ENCODE measurements at places on chromosomes 2 and 18. TPM values are rescaled to one million over a fixed set of nuclear protein-coding genes. Genes with fewer than 3 reads are reported as not detected.

MARCHF7 gene
- total RNA-seq: 81.9 TPM

CREG2 gene
- 1.3 TPM for total RNA-seq

IGFBP5 gene
- 14.8 TPM for total RNA-seq

DNA sequence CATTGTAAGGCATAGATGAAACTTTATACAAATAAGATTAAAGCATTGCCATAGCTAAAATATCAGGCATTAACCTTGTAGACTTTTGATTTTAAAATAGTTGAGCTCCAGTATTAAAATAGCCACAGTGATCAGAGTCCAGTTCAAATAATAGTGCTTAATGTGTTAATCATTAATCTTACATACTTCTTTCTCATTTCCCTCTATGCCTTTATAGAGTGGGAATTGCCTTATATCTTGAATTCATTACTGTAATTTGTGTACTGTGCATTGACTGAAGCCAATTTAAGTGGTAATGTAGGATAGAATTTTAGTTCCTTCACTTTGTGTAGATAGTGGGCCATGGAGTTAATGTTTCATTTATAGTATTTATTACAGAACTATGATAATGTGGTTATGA, 549.2 kb upstream of the VWC2L start:
- no peaks in the 10 kb centered on the region for H3K36me3 ChIP-seq
- H3K4me3 ChIP-seq: no peak overlapping the region
- H3K27me3 ChIP-seq: no peaks in the 10 kb centered on the region
- no peak for DNase-seq
- H3K4me1 ChIP-seq: no peaks in the 10 kb centered on the region

- no peaks in the 10 kb centered on the region for H3K27me3 ChIP-seq
- no peak overlapping the region for H3K4me3 ChIP-seq
- no peaks in the 10 kb centered on the region for H3K36me3 ChIP-seq
- H3K27ac ChIP-seq: no peak overlapping the region
Observed at GRCh38 chr2:219748671-219749570, 121.5 kb downstream of the SLC4A3 start.

DNA sequence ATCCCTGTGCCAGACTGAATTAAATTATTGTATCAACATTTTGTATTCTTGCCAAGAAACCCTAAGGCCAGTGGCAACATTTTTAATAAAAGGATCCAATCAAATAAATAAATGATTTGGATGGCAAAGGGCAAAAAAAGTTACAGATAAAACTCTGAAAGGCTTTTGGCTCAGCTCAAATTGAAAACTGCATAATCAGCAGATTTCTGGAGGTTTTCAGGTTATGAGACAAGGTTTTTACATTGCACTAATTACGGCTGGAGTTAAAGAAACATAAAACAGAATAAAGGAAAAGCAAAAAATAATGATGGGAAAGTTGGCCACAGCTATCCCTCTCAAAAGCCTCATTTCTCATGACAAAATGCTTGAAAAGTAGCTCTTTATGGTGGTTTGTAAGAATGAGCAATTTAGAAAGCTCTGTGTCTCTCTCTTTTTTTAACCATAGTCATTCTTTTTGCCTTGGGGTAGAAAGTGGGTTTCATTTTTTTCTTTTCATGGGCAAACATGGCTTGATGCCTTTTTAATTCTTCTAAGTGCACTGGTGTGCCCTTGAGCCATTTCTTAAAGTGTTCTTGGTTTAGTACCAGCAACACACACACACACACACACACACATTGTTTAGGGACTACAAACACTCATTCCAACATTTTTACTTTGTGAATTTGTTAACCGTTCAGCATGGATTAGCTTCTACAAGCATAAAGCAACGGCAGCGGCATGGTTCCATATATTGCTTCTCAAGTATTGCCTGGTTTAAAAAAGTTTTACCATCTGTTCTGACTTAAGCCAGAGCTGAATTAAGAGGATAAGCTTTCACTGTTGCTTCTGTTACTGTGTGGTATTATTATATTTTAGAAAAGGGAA, 747.1 kb upstream of the FSHR start:
- H3K27me3 ChIP-seq: no peaks in the 10 kb centered on the region
- no peak overlapping the region for H3K27ac ChIP-seq
- no peak for DNase-seq
- H3K4me3 ChIP-seq: no peak overlapping the region

DNA sequence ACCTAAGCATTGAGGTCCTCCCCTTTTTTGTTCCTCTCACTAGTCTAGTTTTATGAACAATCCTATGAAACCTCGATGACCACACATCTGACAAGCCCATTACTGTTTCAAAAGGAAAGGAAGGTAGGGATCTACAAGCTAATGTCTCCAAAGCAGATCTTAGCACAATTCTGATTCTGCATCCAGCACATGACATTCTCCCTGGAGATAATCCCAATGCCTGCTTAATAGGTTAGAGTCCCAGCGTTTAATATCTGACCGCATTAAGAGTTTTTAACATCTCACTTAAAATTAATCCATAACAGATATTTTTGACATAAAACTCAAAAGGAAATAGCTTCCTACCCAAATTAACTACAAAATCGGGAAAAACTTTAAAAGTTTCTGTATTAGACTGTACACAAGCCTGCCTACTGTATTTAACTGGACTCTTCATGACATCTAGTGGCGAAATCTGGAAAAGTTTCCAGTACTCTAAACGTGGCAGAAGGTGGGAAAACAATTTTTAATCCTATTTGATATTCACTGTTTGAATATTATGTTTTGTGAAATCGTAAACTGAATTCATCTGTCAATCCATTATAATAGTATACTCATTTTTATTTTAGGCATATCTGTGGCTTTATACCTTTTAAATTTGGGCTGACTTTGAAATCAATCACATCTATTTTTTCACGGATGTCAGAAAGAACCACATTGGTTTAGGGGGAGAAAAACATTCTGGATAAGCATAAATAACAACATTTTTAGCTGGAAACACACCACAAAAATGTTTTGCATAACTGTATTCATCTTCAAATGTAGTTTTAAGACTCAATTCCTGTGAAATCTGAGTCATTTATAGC, 62.4 kb downstream of the TXNL1 start:
- no peaks in the 10 kb centered on the region for H3K4me1 ChIP-seq
- no peaks in the 10 kb centered on the region for H3K27me3 ChIP-seq
- peak; percentile 40 for DNase-seq
- H3K27ac ChIP-seq: no peak overlapping the region
- H3K4me3 ChIP-seq: no peak overlapping the region

DNA sequence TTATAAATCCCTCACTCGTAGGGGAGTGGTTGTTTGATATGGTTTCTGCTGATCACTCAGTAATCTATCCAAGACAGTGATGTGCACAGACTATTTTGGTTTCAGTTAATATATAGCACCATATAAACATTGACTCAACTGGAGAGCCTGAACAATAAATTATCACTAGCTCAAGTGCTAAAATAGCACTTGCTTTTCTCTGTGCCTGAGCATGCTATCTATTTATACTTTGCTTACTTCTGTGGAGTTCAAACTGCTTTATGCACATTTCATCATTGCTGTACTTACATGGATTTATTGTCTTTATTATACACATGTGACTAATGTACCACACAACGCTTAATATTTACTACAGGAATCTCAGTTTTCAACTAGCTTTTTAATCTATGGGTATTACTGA, 133.6 kb downstream of the BCL2 start:
- no peak for DNase-seq
- H3K4me3 ChIP-seq: no peak overlapping the region
- peaks cover 30% of the 10 kb centered on the region for H3K27me3 ChIP-seq
- H3K27ac ChIP-seq: peak overlapping the region; percentile 45
- peaks cover 13% of the 10 kb centered on the region for H3K4me1 ChIP-seq

DNA sequence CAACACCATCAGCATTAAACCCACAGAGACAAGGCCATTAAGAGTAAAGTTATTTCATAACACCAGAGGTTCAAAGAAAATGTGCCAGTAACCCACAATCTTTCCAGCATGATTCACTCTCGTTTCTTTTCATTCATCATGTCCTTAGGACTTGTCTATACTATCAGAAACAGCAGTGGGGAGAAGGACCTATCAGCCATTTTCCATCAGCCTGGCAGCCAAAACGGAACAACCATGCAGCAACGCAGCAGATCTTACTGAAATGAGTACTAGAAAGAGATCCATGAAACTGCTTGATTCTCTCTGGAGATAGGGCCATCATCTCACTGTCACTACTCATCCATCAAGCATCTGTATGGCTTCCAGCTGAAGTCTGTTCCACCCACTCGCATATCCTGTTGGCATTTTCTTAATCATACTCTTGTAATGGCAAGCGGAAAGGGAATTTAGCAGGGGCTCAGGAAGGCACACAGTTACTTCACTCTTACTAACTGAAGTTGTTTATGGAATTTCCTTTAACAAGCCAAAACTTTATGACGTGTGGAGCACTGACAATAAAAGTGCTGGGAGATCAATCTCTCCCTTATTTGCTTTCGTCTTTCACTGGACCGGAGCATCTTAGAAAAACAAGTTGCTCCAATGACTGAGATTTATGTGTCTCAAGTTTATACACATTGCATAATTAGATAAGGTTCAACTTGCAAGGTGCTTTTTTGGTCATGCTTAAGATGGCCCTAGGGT, 69.7 kb downstream of the EPHA4 start:
- H3K27me3 ChIP-seq: no peaks in the 10 kb centered on the region
- H3K36me3 ChIP-seq: no peaks in the 10 kb centered on the region
- peaks cover 21% of the 10 kb centered on the region for H3K4me1 ChIP-seq
- H3K27ac ChIP-seq: no peak overlapping the region

DNA sequence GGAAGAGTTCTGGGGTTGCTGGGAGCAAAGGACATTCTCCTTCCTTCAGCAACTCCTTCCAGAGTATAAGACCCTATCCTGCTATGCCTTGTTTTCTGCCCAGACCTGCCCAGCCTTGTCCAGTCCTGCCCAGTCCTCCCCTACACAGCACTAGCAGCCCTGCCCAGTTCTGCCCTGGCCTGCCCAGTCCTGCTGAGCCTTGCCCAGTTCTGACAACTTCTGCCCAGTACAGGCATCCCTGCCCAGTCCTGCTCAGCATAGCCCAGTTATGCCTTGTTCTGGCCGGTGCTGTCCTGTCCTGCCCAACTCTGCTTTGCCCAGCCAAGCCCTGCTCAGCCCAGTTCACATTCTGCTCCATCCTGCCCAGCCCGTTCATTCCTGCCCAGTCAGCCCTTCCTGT, 44.9 kb upstream of the ALK start:
- no peak for DNase-seq
- H3K4me3 ChIP-seq: no peak overlapping the region
- no peaks in the 10 kb centered on the region for H3K36me3 ChIP-seq
- no peaks in the 10 kb centered on the region for H3K4me1 ChIP-seq
